ENCODE measurements at places on chromosomes 1 and 21.
A peak's percentile ranks its signal among the peaks of the same experiment; 100 is the strongest.

DNA sequence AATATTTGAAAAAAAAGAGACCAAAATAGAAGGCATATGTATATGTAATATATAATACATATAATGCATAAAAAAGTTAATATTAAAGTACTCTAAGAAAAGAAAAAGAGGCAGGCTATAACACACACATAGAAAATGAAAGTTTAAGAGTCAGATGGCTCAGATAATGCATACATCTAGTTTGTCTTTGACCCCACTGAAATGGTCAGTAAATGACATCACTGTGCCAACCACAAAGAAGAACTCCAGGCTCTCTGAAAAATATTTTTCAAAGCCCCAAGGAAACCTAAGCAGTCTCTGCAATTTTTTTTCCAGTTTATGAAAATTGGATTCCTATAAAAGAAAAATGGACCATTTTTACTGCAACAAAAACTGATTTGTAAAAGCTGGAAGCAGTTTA is 55.4 kb upstream of the SCYL3 start:
- DNase-seq, result peak; percentile 66

GRCh38 chr1:180939073-180939710 is 26.5 kb downstream of the KIAA1614 start:
- DNase-seq, result no peak

DNA sequence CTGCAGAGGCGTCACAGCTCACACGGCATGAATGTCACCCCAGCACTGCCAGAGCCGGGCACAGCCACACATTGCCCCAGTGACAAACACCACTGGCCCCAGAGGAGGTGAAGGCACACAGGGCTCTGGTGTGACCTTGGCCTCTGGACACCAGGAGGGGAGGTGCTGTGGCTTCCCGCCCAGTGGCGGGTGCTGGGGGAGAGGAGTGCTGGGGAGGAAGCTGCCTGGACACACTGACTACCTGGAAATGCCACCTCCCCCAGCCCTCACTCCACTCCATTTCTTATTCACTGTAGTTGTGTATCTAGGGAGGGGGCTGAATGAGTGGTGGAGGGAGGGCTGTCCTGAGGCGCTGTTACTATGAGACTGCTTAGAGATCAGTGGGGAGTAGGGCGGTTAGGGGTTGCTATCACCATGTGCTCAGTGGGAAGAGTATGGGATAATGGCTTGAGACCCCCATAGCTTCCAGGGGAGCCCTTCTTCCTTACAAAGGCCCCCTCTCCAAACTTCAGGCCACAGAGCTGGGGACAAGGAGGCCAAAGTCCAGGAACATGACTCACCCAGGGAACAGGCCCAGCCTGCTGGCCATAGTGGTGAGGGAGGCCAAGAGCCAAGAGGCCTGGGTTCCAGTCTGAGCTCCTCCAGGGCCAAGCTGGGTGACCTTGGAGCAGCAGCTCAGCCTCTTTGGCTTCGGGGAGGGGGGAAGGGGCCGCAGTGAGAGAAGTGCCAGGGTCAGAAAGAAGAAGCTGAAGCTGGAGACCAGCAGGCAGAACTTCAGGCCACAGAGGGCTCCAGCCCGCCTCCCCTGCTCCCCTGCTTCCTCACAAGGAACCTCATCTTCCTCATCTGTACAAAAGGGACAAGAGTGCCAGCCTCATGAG is 40.1 kb downstream of the AHDC1 start:
- peak; percentile 45 for DNase-seq

GRCh38 chr21:28749536-28749935 is 243.1 kb downstream of the LTN1 start:
- DNase-seq, result no peak

GRCh38 chr21:16250273-16250672 is 520.5 kb downstream of the USP25 start:
- DNase-seq, result no peak

DNA sequence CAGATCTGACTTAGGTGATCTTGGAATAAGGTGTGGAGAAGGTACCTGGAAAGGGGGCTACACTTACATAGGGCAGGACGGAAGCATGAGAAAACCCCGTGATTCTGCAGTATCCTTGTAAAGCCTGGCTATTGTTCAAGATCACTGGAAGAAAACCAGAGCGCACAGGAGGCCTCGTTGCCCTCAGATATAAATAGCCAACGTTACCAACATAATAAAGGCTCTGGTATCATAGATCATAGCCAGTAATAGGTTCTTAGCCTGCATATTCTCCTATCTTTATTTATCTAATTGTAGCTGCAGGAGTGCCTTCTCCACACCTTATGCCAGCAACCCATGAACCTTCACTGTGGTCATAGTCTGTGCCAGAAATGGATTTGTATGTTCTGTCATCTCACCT is 35.9 kb upstream of the MPZL1 start:
- DNase-seq, result no peak

DNA sequence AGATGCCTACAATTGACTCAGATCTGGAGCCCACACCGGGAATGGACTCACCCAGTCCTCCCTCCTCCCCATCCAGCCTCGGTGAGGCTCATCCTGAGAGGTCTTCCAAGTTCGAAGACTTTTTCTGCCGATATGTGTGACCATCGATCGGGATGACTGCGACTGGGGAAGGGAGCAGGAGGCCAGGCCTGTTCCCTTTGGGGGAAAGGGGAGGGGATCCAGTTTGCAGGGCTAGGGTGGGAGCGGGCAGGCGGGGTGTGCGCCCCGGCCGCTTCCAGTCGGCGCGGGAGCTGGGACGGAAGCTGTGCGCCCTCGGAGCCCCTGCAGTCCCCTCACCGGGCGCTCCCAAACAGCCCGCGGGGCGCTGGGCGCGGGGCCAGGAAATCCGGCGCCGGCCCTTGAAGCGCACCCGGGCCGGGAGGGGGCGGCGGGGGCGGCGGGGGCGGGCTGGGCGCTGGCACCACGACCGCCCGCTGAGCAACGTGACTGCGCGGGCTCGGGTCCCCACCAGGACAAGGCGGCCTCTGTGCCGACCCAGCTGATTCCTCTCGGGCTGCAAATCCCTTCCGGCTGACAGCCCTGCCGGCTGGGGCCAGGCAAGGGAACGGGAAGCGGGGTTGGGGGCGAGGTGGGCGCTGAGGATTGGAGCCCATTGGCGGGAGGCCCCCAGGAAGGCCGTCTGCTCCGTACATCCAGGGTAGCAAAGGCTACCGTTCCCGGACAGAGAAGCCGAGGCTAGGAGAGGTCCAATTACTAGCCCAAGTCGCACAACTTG is 103.9 kb downstream of the EBNA1BP2 start:
- no peak for DNase-seq

GRCh38 chr1:81679942-81680341 is 120.8 kb upstream of the ADGRL2 start:
- DNase-seq, result peak; percentile 69

GRCh38 chr1:86389307-86389706 is 6.8 kb downstream of the ODF2L start:
- no peak for DNase-seq

DNA sequence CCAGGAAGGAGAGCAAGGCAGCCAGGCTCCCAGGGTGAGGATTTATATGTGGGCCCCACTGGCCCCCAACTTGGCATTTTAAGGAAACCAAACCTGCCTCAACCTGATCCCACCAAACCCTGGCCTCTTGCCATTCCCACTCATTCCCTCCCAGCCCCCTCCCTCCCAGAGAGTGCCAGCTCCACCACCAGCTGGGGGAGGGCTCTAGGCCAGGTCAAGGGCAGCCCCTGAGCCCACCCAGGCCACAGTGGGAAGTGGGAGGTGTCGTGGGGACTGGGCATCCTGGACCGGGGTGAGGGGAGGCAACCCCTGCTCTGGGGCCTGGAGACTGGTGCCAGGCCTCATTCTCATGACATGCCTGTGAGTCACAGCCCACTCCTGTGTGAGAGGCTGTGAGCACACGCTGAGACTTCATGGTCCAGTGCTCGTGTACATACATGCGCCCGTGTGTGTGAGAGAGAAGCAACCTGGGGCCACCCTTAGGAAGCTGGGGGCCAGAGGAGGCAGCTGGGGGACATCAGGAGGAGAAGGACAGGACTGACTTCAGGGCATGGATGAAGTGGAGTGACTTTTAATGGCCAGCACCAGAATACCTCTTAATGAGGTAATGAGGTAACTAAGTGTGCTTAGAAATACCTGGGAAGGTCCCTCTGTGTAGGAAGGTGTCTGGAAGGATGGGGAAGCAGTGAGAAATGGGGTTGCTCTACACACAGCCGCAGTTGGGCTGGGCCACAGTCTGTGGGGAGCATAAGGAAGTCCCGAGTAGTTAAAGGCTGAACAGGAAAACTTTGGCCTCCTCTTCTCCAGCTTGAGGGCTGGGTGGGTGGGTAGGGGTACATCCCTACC is at the start of gene S100A2:
S100A2 (minus strand) TSS at position 316 of the 846 bp plus-strand sequence. CDS start 1,967 bp downstream, outside the sequence.
- DNase-seq, result peak; percentile 95

DNA sequence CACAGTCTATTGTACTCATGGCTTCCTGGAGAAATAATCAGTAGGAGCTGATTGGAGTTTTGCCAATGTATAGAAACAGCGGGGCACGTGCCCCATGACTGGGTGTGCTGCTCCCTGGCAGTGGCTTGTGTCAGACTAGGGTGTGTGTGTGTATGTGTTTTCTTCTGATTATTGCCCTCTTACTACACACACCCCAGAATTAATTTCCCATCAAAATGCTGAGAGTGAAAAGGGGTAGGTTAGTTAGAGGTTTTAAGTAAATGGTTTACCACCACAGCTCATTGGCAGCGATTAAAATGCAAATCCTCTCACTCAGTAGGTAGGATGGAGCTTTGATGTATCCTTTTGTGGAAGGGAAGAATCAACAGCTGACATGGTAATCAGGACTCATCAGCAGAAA is 29.9 kb downstream of the HHAT start:
- DNase-seq, result no peak

GRCh38 chr1:30160999-30161689 is 562.2 kb downstream of the MATN1 start:
- no peak for DNase-seq

DNA sequence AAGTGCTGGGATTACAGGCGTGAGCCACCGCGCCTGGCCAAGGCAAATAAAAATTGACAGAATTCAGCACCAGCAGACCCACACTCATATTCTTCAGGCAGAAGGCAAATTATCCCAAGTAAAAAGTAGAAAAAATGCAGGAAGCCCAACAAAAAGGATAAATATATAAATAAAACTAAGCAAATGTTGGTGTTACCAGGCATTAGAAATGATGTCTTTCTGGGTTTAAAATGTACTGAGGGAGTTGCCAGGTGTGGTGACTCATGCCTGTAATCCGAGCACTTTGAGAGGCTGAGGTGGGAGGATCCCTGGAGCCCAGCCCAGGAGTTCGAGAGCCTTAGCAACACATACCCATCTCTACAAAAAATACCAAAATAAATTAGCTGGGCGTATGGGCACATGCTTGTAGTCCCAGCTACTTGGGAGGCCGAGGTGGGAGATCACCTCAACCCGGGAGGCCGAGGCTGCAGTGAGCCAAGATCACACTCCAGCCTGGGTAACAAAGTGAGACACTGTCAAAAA is 6.3 kb downstream of the INTS11 start:
- DNase-seq, result peak; percentile 96

- DNase-seq, result peak; percentile 58
Measured at GRCh38 chr1:56798053-56798471, 21.1 kb downstream of the FYB2 start.

GRCh38 chr1:84703431-84703830 is 13.2 kb upstream of the SSX2IP start:
- no peak for DNase-seq

DNA sequence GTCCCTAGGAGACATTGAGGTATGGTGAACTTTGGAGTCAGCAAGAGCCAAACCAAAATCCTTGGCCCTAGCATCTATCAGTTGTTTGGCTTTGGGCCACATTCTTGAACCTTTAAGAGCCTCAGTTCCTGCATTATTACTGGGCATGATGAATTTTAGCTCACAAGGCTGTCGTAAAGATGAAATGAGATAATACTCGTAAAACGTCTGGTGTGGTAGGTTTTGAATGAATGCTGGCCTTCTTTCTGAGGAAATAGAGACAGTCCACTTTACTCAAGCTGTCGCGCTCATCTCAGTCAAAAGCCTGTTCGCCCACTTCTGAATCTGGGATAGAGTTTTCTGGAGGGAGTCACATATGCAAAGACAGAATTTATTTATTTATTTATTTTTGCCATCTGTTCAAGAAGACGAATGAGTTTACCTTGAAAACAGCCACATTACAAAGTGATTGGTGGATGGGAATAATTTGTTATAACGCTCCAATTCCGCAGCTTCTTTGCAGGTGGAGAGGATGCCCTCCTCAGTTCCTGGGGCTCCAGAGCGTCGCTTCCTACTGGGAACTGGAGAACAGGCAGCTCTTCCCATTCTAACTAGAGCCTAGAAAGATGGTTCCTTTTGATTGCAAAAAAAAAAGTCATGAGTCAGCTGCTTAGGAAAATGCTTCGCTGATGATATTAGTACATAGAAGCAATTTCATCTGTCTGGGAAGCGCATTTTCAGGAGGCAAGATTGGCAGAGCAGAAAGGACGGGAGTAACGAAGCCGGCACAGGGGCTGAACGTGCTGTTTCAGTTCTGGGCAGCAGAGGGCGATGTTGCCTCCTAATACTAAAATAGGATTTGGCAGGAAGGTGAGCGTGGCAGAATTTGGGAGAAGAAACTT is 49.9 kb upstream of the CYP2J2 start:
- peak; percentile 49 for DNase-seq

GRCh38 chr21:35458405-35458804 is 409.3 kb upstream of the RUNX1 start:
- no peak for DNase-seq

DNA sequence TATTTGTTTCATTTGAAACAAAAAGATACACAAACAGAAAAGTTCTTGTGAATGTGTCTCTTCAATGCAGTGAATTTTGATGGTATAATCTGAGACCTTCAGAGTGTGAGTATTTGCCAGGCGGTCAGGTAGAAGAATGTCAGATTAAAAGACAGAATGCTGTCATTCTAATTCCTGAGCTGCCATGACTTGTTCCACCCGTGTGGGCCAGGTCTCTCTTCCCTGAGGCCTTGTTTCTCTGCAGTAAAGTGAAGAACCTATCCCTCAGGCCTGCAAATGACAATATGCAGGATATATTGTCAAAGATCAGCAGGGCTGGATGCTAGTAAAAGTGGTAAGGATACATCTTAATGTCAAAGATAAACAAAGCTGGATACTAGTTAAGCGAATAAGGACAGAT is 111.4 kb downstream of the ZP4 start:
- DNase-seq, result no peak

- DNase-seq, result no peak
Measured at GRCh38 chr1:58895559-58896145, 111.8 kb upstream of the JUN start.

GRCh38 chr1:241217516-241217915 is 139.5 kb downstream of the RGS7 start:
- no peak for DNase-seq

DNA sequence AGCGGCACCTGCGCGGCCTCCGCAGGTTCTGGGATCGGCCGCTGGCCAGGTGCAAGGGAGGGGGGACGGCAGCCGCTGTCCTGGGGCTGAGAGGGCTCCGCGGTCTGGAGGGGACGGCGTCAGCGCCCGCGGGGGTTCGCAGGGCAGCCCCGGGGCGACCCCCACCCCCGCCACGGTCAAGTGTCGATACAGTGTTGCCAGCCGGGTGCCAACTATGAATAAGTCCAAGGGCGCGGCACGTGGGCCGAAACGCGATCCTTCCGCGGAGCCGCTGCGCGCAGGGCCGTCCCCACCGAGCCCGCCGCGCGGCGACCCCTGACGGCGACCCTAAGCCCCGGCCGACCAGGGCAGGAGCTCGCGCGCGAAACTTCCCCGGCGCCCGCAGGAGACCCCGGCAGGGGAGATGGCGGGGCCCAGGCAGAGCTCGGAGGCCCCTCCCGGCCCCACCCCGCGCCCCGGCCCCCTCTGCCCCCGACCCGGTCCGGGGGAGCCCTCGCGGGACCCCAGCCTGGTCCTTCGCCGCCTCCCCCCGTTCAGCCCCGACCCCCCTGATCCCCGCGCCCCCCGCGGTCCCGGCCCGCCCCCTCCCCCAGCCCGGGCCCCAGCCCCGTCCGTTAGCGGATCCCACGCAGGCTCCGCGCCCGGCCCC is 586 bp upstream of the AGPAT3 start:
- no peak for DNase-seq
